ENCODE measurements at places on chromosomes 5 and 9.

DNA sequence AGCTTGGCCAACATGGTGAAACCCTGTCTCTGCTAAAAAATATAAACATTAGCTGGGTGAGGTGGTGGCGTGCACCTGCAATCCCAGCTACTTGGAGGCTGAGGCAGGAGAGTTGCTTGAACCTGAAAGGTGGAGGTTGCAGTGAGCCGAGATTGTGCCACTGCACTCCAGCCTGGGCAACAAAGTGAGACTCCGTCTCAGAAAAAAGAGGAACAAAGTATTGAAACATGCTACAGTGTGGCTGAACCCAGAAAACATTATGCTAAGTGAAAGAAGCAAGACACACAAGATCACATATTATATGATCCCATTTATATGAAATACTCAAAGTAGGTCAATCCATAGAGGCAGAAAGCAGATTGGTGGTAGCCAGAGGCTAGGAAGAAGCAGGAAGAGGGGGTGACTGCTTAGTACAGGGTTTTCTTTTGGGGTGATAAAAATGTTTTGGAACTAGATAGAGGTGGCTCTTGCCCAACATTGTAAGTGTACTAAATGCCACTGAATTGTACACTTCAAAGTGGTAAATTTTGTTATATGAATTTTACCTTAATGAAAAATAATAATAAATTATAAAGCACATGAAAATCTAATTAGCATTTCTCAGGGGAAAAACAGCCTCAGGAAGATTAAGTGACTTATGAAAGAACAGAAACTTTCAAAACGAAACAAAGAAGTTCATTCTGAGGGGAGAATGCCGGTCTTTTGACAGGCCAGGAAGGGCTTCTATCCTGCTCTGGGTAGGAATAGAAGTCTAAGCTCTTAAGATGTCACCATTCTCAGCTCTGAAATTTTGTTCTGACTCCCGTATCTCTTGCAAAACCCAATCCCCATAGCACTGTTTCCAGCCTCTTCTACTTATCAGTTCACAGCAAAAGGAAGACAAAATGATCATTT, 161.1 kb upstream of the TBCA start:
- DNase-seq, result no peak

- no peak for DNase-seq
Observed at GRCh38 chr5:58317009-58317408, 142.9 kb downstream of the PLK2 start.

GRCh38 chr5:90307322-90307721, 102.2 kb downstream of the CETN3 start:
- DNase-seq, result no peak

GRCh38 chr5:154087260-154087659, 48.5 kb downstream of the MFAP3 start:
- DNase-seq, result peak; percentile 54

- no peak for DNase-seq
Observed at GRCh38 chr5:145818604-145819003, 16.5 kb downstream of the PRELID2 start.

GRCh38 chr9:116549061-116549664, 137.9 kb upstream of the TRIM32 start:
- DNase-seq, result no peak

DNA sequence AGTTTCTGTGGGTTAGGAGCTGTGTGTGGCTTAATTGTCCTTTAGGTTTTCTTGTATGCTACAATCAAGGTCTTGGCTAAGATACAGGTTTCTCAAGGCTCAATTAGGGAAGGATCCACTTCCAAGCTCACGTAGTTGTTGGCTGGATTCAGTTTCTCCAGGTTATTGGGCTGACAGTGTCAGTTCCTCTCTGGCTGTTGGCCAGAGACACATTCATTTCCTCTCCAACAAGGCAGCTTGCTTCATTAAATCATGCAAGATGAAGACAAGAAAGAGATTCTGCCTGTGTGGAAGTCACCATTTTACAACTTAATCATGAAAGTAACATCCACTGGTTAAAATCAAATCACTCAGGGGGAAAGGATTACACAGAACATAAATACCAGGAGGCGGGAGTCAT, 275.7 kb upstream of the KIF2A start:
- DNase-seq, result no peak

DNA sequence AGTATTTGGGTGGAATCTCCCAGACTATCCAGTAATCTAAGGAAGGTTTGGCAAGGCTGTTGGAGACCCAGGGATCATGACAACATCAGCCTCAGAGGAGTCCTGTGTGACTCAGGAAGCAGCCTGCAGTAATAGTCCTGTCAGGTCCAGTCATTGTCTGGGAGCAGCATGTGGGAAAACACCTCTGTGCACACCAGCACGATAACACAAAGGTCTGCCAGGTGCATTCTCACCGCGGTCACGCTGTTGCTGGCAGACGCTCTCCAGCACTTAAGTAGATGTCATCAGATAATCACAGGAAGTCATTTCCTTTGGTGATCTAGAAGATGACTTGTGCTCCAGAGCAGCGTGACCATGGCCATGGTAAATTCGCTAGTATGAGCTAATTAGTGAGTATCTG, 99.2 kb upstream of the IQGAP2 start:
- DNase-seq, result no peak

GRCh38 chr9:123039617-123040219, 6.3 kb downstream of the GPR21 start:
- DNase-seq, result no peak

- DNase-seq, result no peak
Observed at GRCh38 chr5:54738118-54738972, 220.8 kb downstream of the SNX18 start.

GRCh38 chr5:142086229-142086628, 22.4 kb upstream of the NDFIP1 start:
- DNase-seq, result no peak

GRCh38 chr5:87997662-87998061, 271.0 kb downstream of the TMEM161B start:
- no peak for DNase-seq

DNA sequence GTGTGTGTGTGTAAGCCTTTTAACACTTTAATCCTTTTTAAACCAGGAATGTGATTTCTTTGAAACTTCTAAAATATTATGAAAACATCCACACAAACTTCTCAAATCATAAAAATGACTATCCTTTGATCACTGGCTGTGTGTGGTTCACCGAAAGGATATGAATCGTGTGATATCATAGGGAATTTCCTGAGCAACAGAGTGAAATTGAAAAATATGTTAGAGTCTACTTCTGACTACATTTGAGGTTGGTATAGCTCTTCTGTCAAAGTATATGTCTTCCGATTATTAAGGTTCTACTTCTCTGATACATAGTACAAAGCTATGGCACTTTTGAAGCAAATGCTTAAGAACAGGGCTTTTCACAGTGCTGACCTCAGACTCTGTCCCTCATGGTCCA, 40.3 kb downstream of the RGMB start:
- DNase-seq, result no peak

GRCh38 chr9:107638521-107639310, 149.1 kb upstream of the KLF4 start:
- DNase-seq, result peak; percentile 82

DNA sequence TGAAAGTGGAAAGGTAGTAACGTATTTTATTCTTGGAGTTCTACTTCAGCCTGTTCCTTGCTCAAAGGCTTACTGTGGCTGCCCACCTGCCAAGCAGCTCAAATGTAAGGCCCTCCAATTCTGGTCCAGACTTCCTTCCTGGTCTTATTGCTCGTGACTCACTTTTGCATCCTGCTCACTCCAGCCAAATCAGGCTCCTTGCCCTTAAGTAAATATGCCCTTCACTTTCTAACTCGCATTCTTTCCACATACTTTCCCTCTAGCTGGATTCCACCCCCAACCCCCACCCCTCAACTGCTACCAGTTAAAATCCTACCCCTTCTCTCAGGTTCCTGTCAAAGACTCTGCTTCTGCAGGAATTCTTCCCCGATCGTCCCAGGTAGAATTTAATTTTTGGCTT, 96.6 kb downstream of the GALNT10 start:
- no peak for DNase-seq

DNA sequence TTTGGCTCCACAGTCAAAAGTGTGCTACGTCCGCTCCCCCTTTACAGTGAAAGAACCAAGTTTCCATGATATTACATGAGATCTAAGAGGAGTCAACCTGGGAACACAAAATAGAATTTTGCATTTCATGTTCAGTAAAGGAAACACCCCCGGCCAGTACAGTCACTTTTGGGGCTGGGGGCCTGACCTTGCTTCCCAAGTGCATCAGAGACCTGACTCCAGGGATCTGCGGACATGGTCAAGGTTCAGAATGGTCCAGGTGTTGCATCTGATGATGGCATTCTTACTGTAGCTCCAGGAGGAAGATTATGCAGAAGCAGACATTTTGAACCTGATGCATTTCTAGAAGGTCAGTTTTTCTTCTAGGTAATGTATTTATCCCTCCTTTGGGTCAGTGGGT, 39.8 kb downstream of the AK8 start:
- DNase-seq, result no peak

- DNase-seq, result no peak
Observed at GRCh38 chr5:95760273-95761191, 29.4 kb downstream of the RHOBTB3 start.

DNA sequence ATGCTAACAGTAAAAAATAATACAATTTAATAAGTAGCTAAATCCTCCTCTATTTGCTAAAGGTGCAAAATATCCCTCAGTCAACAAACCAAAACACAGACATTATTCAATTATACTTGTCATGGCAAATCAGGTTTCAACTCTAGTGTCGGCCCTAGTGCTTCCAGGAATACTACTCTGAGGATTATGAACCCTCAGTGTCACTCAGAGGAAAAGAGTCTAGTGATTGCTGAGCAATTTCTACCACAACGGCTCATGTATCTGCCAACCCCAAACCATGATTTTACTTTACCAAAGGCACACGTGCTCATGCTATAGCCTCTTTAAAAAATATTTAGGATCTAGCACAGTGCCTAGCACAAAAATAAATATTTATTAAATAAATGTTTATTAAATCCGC, 21.0 kb downstream of the RICTOR start:
- DNase-seq, result no peak

DNA sequence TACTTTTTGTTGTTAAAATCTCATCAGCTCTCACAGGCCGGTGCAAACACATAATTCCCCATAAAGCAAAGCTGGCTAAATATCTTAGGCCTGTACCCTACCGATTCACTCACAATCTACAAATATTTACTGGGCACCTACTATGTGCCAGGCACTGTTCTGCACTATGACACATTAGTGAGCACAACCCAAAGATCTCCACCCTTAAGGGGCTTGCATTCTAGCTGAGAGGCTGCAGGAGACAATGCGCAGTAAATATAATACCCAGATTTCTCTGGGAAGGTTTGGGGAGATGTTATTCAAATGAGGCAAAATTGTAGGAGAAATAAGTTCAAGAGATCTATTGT, 53.7 kb downstream of the FNBP1 start:
- no peak for DNase-seq

DNA sequence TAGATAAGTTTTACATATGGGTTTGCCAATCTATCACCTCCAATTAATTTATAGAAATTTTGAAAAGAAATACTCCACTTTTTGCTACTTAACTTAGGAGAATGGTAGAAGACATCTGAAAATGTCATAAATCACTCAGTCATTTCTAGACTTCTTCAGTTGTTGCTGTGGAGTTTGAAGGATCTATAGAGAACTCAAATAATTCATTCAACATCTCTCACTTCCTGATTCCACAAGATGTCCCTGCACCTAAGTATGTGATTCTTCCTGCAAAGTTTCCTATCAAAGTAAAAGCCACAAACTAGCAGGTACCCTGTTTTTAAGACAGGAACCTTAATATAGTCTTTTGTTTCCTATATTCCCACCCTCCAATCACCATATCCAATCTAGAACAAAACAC, 297.1 kb upstream of the ATP10B start:
- no peak for DNase-seq

DNA sequence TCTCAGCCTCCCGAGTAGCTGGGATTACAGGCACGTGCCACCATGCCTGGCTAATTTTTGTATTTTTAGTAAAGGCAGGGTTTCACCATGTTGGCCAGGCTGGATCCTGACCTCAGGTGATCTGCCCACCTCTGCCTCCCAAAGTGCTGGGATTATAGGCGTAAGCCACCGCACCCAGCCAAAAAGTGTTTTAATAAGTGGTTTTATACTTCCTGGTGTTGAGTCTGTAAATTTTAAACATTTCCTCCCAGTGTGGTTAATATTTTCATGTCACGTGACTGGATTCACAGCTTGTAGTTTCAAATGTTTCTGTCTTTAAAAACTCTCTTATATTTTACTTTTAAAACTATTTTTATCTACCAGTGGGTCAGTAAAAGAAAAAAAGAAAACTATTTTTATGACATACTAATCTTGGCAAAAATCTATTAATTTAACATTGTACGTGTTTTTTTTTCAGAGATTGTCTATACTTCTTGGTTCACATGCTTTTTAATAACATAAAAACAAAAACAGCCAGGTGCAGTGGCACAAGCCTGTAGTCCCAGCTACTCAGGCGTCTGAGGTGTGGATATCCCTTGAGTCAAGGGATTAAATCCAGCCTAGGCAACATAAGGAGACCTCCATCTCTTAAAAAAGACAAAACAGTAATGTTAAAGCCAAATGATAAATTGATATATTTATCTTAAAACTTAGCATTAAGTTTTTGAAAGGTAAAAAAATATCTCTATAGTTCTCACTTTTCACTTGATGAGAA, 117.1 kb downstream of the DMXL1 start:
- no peak for DNase-seq

DNA sequence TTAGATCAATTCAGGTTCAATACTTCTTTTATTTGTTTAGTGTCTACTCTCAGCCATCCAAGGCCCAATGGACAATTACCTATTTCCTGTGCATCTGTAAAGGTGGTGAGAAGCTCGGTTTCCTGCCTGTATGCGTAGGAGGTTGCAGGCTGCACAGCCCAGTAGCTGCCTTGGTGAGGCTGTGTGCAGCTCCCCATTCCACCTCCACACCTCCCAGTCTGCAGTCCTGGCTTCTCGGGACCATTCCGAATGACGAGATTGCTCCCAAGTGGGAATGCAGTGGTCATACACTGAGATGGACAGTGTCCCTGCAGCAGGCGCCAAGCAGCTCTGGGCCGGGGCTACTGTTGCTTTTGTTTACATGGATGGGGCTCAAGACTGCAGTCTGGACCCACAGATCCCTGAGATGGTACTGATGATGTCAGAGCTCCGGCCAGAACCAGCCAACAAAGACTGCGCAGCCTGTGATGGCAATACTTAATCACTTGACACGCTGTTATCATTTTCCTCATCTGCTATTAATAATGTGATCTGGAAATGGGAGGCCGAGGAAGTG, 206.1 kb upstream of the IRX1 start:
- DNase-seq, result no peak

GRCh38 chr9:85077944-85078343, 408.4 kb downstream of the NTRK2 start:
- DNase-seq, result no peak

- no peak for DNase-seq
Observed at GRCh38 chr9:127166111-127166510, 43.7 kb upstream of the ANGPTL2 start.

DNA sequence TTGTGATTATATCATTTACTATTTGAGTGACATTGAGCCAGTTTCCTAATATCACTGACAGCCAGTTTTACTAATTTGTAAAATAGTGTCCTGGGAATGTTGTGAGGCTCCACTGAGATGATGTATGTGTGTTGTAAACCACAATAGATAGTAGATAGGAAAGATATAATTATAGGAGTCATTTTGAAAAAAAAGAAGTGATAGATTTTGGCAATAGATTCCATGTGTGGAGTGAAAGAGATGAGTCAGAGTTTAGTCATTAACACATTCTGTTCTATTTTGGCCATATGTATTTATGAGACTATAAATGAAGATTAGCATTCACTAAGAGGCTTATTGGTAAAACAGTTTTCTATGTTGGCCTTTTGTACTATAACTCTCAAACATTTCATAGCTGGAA, 388.2 kb downstream of the FAM170A start:
- DNase-seq, result peak; percentile 1
